Stimulated activated CD8-positive, alpha-beta memory T cell treated with anti-CD3 and anti-CD28 coated beads, Interleukin-7, amount 100 ng/mL, for 4 hours (primary cell): ENCODE measurements at places on chromosomes 11 and 22.

DNA sequence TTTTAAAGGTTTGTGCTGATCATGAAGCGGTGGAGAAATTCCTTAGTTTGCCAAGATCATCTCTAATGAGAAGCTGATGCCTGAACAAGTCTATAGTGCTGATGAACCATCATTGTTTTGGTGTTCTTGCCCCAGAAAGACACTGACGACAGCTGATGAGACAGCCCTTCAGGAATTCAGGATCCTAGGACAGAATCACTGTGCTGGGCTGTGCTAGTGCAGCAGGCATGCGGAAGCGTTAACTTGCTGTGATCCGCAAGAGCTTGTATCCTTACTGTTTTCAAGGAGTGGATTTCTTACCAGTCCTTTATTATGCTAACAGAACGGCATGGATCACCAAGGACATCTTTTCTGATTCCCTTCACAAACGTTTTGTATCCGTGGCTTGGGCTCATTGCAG, 104.1 kb downstream of the TBC1D22A start:
- no peak for DNase-seq

GRCh38 chr11:1763336-1763795, 361 bp downstream of the CTSD start:
- no peak for DNase-seq

- no peak for DNase-seq
Observed at GRCh38 chr22:41915035-41915785, at the start of gene SHISA8. SHISA8 (minus strand) TSS chr22:41915074; CDS start chr22:41914667, 407 bp downstream.

GRCh38 chr22:19930551-19931486, 10.8 kb upstream of the COMT start:
- DNase-seq: no peak

- no peak for DNase-seq
Observed at GRCh38 chr11:128231845-128232410, 355.4 kb downstream of the ETS1 start.

DNA sequence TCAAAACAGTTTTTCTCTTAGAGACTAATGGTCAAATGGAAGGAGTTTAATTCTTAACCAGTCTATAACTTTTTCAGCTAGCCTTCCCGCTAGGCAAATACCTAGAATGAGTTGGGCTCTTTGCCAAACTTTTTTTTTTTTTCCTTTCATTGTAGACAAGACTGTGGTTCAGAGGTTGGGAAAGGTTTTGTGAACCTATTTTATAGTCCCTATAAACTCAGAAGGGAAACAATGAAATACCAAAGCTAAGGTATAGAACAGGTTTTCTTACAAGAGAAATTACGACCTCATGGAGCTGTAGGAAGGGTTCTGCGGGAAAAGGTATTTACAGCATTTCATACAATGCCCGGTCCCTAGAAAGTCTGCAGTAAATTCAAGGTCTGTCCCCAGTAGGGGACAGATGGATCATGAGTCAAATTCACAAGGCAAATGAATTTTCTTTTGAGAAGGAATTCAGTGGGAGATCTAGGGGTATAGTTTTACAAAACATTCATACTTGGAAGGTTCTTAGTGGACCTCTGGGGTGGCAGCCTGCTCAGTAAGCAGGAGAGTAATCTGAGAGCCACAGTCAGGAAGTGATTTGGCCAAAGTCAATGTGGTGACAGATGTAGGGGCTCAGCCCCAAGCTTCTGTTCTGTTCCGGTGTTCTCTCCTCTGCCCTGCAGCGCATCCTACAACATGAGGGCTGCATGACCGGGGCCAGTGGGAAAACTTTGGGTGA, 146.8 kb downstream of the DBX1 start:
- no peak for DNase-seq

- no peak for DNase-seq
Observed at GRCh38 chr11:71078482-71078881, 173.9 kb downstream of the SHANK2 start.

- no peak for DNase-seq
Observed at GRCh38 chr11:26286472-26287066, 45.4 kb upstream of the ANO3 start.
